ENCODE measurements at places on chromosomes 5 and 9.

DNA sequence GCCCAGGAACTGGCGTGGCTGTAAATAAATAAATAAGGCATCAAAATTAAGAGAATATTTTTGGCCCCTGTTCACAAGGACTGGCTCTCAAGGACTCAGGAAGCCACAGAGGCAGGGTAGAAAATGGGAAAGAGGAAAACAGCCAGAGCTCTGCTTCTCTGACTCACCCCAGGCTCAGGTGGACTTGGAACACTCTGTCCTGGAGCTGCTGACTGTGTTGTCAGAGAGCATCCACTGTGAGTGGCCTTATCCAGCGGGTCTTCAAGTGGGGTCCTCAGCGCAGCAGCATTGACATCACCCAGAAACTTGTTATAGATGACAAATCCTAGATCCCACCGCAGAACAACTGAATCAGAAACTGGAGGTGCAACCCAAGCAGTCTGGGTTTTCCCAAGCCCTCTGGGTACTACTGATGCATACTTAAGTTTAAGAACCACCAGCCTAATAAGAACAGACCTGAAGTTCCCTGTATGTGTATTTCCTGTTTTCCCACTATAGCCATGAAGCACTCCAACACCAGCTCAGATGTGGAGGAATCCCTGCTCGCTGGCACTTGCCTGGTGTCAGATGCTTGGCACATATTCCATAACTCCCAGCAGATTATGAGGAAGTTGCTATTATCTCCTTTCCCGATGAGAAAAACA is 20.5 kb downstream of the ADRA1B start:
- no peak for DNase-seq

- no peak for DNase-seq
Measured at GRCh38 chr5:135208555-135208902, 174.5 kb upstream of the PITX1 start.

DNA sequence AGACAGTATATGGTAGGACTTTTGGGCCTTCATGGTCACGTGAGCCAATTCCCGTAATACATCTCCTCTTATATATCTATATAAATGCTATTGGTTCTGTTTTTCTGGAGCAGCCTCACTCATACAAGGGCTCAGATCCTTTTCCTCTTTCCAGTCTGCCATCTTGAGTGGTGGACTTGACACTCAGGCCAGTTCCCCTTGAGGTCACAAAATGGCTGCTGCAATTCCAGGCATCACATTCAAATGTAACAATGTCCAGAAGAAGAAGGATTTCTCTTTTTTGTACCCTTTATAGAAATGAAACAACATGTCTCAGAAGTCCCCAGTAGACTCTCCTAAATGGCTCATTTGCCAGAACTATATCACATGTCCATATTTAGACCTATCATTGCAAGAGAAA is 4.5 kb downstream of the GPR150 start:
- no peak for DNase-seq

GRCh38 chr5:126857472-126858410 is 80.8 kb downstream of the LMNB1 start:
- no peak for DNase-seq

- DNase-seq = no peak
Measured at GRCh38 chr9:12813960-12814876, 39.4 kb downstream of the LURAP1L start.

DNA sequence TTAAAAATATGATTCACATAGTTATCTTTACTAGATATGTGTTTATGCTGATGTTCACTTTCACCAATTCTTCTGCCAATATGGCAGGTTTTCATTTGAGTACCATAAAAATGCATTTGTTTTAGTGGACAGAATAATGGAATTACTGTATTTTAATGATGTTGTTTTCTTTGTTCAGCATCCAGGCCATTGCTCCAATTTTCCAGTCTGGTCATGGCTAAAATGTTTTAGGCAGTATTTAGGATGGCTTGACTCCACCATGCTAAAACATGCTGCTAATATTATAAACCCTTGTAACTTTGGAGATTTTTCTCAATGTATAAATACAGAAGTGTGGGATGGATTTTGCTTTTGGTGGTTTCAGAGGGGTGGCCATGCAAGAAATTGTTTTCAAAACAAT is 273.0 kb upstream of the RPS23 start:
- no peak for DNase-seq
